ENCODE measurements at places on chromosomes 2 and 18.

GRCh38 chr18:80159713-80160636 lies 50.9 kb downstream of the ADNP2 start:
- no peak overlapping the region for H3K27ac ChIP-seq
- no peak for DNase-seq
- H3K36me3 ChIP-seq = no peaks in the 10 kb centered on the region
- no peaks in the 10 kb centered on the region for H3K4me1 ChIP-seq
- no peaks in the 10 kb centered on the region for H3K27me3 ChIP-seq

DNA sequence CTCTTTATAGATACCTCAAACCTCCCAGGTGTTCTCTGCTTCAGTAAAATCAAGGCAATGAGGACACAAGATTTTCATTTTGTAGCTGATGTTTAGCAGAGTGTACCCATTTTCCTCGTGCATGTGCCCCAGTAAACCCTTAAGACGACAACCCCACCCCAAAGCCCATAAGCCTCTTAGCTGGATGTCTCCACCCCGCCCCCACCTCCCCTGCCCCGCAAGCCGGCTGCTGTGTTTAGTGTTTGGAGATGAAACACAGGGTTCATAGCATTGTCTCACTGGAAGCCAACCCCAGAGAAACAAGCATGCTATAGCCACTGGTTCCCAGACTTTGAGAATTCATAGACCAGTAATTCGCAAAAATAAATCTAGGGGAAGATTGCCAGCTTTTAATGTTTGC lies 5.8 kb upstream of the SAG start:
- no peaks in the 10 kb centered on the region for H3K27me3 ChIP-seq
- H3K36me3 ChIP-seq = no peaks in the 10 kb centered on the region
- H3K4me3 ChIP-seq = no peak overlapping the region

- H3K4me3 ChIP-seq = no peak overlapping the region
- no peaks in the 10 kb centered on the region for H3K36me3 ChIP-seq
- H3K27me3 ChIP-seq = no peaks in the 10 kb centered on the region
- H3K27ac ChIP-seq = no peak overlapping the region
- H3K4me1 ChIP-seq = peaks cover 21% of the 10 kb centered on the region
Measured at GRCh38 chr2:160050147-160050546, 12.3 kb downstream of the PLA2R1 start.

GRCh38 chr2:22487541-22487940 lies 897.4 kb upstream of the KLHL29 start:
- DNase-seq = no peak
- no peak overlapping the region for H3K27ac ChIP-seq
- no peaks in the 10 kb centered on the region for H3K36me3 ChIP-seq
- H3K4me3 ChIP-seq = no peak overlapping the region
- no peaks in the 10 kb centered on the region for H3K27me3 ChIP-seq
- H3K4me1 ChIP-seq = no peaks in the 10 kb centered on the region

DNA sequence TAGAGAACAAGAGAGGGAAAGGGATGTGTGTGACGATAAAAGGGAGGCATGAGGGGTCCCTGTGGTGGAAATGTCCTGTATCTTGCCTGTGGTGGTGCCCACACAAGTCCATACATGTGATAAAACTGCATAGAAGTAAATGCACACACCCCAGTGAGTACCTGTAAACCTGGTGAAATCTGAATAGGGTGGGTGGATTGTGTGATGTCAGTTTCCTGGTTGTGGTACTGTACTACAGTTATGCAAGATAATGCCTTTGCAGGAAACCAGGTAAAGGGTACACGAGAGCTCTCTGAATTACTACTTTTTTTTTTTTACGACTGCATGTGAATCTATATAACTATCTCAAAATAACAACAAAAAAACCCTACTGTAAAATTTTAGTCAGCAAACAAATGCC lies 22.1 kb downstream of the SERPINE2 start:
- no peaks in the 10 kb centered on the region for H3K27me3 ChIP-seq
- H3K4me3 ChIP-seq = no peak overlapping the region
- peak; percentile 41 for DNase-seq
- H3K36me3 ChIP-seq = no peaks in the 10 kb centered on the region
- no peak overlapping the region for H3K27ac ChIP-seq

GRCh38 chr2:140882671-140883620 lies 1247.9 kb downstream of the LRP1B start:
- H3K27me3 ChIP-seq = no peaks in the 10 kb centered on the region
- no peaks in the 10 kb centered on the region for H3K36me3 ChIP-seq
- H3K4me3 ChIP-seq = no peak overlapping the region

DNA sequence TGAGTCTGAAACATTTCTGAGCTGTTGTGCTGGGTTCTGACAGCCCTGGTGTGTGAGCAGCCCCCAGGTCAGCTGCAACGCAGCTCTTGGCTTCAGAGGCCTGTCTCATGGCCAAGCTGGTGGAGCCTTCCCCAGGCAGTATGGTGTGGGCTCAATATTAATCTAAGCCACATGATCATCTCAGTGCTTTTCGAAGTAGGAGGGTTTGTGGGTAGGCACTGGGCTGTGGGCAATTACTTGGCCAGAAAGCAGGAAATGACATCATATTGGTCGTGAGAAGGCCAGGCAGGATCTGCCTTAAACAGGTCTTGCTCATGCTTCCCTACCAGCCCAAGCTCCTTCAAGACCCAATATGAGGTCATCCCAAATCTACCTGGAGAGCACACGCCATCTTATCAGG lies 26.9 kb downstream of the LOXHD1 start:
- no peak for DNase-seq
- no peak overlapping the region for H3K27ac ChIP-seq
- no peaks in the 10 kb centered on the region for H3K4me1 ChIP-seq
- no peaks in the 10 kb centered on the region for H3K27me3 ChIP-seq
- no peak overlapping the region for H3K4me3 ChIP-seq
- H3K36me3 ChIP-seq = no peaks in the 10 kb centered on the region

- no peak overlapping the region for H3K4me3 ChIP-seq
- no peak overlapping the region for H3K27ac ChIP-seq
- H3K4me1 ChIP-seq = no peaks in the 10 kb centered on the region
- no peaks in the 10 kb centered on the region for H3K36me3 ChIP-seq
Measured at GRCh38 chr2:48032765-48033164, 126.5 kb upstream of the FBXO11 start.

DNA sequence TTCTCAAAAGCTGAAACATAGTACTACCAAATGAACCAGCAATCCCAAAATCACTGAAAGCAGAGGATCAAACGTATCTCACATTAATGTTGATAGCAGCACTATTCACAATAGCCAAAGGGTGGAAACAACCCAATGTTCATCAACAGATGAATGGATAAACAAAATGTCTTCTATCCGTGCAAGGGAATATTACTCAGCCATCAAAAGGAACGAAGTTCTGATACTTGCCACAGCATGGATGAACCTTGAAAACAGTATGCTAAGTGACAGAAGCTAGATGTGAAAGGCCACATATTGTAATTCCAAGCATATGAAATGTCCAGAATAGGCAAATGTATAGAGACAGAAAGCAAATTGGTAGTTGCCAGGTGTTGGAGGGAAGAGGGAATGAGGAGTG lies 57.0 kb upstream of the CHMP1B start:
- H3K36me3 ChIP-seq = no peaks in the 10 kb centered on the region
- no peak overlapping the region for H3K4me3 ChIP-seq
- no peaks in the 10 kb centered on the region for H3K4me1 ChIP-seq
- DNase-seq = no peak

DNA sequence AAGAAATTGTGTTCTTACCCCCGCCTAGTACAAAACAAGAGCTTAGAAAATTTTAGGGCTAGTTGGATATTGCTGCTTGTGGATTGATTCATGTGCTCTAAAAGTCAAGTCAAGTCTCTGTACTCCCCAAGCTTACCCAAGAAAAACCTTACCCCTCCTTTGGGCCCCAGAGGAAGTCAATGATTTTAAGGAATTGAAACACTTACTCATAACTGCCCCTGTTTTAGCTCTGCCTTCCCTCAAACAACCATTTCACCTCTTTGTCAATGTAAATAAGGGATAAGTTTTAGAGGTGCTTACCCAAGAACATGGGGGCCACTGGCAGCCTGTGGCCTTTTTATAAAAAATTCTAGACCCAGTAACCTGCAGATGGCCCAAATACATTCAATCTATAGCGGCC lies 136.6 kb upstream of the RMP24 start:
- no peaks in the 10 kb centered on the region for H3K4me1 ChIP-seq
- H3K27me3 ChIP-seq = no peaks in the 10 kb centered on the region
- H3K36me3 ChIP-seq = no peaks in the 10 kb centered on the region
- H3K4me3 ChIP-seq = no peak overlapping the region
- H3K27ac ChIP-seq = no peak overlapping the region

GRCh38 chr2:45053966-45054365 lies 44.7 kb upstream of the SIX2 start:
- H3K27ac ChIP-seq = no peak overlapping the region
- peaks cover 6% of the 10 kb centered on the region for H3K27me3 ChIP-seq
- DNase-seq = no peak
- H3K4me3 ChIP-seq = no peak overlapping the region

DNA sequence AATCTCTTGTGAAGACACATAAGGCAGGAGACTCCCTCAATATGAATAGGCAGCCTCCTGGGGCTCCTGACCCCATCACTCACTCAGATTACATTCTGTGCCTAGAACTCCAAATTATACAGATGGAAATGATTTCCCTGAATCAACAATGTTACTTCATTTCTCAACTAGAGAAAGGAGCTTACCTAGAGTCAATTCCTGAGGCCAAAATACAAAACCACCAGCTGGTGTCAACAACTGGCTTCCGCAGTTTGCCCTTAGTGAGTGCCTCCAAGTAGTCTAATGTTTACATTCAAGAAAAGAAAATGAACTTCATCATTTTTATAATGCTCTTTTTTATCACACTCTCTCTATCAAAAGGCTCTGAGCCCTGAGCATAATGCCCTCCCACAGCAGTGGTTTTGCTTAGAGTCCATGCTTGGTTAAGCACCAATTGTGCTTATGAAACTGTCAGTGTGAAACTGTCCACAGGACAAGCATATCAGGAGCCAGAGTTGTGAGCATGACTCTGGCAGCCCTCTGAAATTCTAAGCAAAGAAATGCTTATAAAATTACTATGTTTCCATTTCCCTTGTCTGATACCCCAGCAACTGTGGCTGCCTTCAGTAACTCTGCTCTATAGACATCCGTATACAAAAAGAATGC lies 305.7 kb upstream of the PKDCC start:
- no peak for DNase-seq
- no peaks in the 10 kb centered on the region for H3K36me3 ChIP-seq
- no peaks in the 10 kb centered on the region for H3K27me3 ChIP-seq

- H3K4me1 ChIP-seq = peaks cover 21% of the 10 kb centered on the region
- no peaks in the 10 kb centered on the region for H3K36me3 ChIP-seq
- H3K27ac ChIP-seq = no peak overlapping the region
Measured at GRCh38 chr18:50311650-50312049, 24.2 kb upstream of the CXXC1 start.

GRCh38 chr2:28423856-28424605 lies 31.4 kb downstream of the FOSL2 start:
- peaks cover 7% of the 10 kb centered on the region for H3K36me3 ChIP-seq
- peak overlapping the region; percentile 48 for H3K27ac ChIP-seq
- H3K4me3 ChIP-seq = no peak overlapping the region
- DNase-seq = peak; percentile 66
- H3K27me3 ChIP-seq = no peaks in the 10 kb centered on the region
- peaks cover 5% of the 10 kb centered on the region for H3K4me1 ChIP-seq

GRCh38 chr2:26938399-26939118 lies 31.9 kb upstream of the MAPRE3 start:
- H3K4me1 ChIP-seq = no peaks in the 10 kb centered on the region
- no peaks in the 10 kb centered on the region for H3K36me3 ChIP-seq
- H3K27me3 ChIP-seq = no peaks in the 10 kb centered on the region
- no peak for DNase-seq

GRCh38 chr2:47129191-47129706 lies 25.9 kb downstream of the STPG4 start:
- no peaks in the 10 kb centered on the region for H3K4me1 ChIP-seq
- H3K27me3 ChIP-seq = no peaks in the 10 kb centered on the region
- H3K27ac ChIP-seq = no peak overlapping the region
- DNase-seq = no peak
- H3K36me3 ChIP-seq = no peaks in the 10 kb centered on the region

DNA sequence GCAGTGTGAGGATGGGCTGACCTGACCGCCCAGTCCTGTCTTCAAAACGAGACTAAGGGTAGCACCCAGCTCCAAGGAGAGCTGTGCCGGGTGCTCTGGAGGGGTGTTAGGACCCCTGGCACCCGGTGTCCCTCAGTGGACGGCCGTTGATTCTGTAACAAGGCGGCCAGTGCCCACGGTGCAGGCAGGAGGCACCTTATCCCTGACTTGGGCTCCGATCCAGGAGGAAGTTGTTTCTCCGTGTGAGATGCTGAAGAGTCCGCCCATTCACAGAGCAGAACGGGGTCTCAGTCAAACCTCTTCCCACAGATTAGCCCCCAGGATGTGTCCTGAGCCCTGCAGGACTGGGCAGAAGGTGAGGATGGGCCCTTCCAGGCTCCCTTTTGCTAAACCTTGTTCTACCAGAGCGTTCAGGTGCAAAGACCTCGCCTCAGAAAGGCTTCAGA lies 123.0 kb downstream of the NFATC1 start:
- H3K36me3 ChIP-seq = no peaks in the 10 kb centered on the region
- no peaks in the 10 kb centered on the region for H3K27me3 ChIP-seq
- no peak overlapping the region for H3K4me3 ChIP-seq
- DNase-seq = peak; percentile 3
- no peaks in the 10 kb centered on the region for H3K4me1 ChIP-seq

GRCh38 chr2:231168460-231169139 lies 29.8 kb upstream of the ARMC9 start:
- no peaks in the 10 kb centered on the region for H3K4me1 ChIP-seq
- no peak for DNase-seq
- no peak overlapping the region for H3K4me3 ChIP-seq
- H3K36me3 ChIP-seq = peaks cover 78% of the 10 kb centered on the region
- no peaks in the 10 kb centered on the region for H3K27me3 ChIP-seq

- DNase-seq = peak; percentile 18
- H3K36me3 ChIP-seq = no peaks in the 10 kb centered on the region
- H3K27me3 ChIP-seq = no peaks in the 10 kb centered on the region
- no peak overlapping the region for H3K4me3 ChIP-seq
- no peak overlapping the region for H3K27ac ChIP-seq
Measured at GRCh38 chr18:28735731-28736130, 558.8 kb upstream of the CDH2 start.

- peak overlapping the region; percentile 32 for H3K4me3 ChIP-seq
- H3K36me3 ChIP-seq = no peaks in the 10 kb centered on the region
- H3K27me3 ChIP-seq = no peaks in the 10 kb centered on the region
- peaks cover 92% of the 10 kb centered on the region for H3K4me1 ChIP-seq
Measured at GRCh38 chr2:85410584-85411404, 628 bp upstream of the CAPG start.

GRCh38 chr2:128784626-128785306 lies 466.1 kb upstream of the HS6ST1 start:
- H3K4me3 ChIP-seq = no peak overlapping the region
- no peak overlapping the region for H3K27ac ChIP-seq
- DNase-seq = no peak

- DNase-seq = no peak
- H3K36me3 ChIP-seq = no peaks in the 10 kb centered on the region
- H3K4me3 ChIP-seq = no peak overlapping the region
Measured at GRCh38 chr2:57908736-57909161, 137.9 kb upstream of the VRK2 start.

Data from stomach (tissue), 19 donors.